ENCODE measurements at places on chromosomes 3 and 15.

DNA sequence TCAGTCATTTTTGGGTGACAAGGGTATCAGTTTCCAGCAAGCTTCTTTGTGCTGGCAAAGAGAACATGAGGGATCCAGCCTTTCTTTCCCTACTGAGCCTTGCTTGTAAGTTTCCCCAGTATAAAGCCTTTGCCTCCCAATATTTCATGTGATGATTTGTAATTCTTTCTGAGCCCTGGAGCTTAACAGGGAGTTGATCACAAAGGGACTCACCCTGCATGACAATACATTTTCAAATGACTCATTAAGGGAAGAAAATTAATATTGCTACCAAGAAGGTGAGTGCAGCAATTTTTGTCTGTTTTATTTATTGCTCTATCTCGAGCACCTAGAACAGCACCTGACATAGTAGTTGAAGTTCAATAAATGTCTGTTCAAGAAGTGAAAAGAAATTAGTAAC, 27.7 kb downstream of the OXSM start:
- no peak for DNase-seq

GRCh38 chr3:107309312-107309711, 67.9 kb upstream of the CCDC54 start:
- DNase-seq, result no peak

GRCh38 chr15:61584410-61584809, 355.3 kb upstream of the RORA start:
- no peak for DNase-seq

GRCh38 chr3:48142316-48142870, 45.8 kb downstream of the CDC25A start:
- DNase-seq, result no peak

GRCh38 chr15:74542166-74543042, 1.4 kb downstream of the ARID3B start:
- no peak for DNase-seq

DNA sequence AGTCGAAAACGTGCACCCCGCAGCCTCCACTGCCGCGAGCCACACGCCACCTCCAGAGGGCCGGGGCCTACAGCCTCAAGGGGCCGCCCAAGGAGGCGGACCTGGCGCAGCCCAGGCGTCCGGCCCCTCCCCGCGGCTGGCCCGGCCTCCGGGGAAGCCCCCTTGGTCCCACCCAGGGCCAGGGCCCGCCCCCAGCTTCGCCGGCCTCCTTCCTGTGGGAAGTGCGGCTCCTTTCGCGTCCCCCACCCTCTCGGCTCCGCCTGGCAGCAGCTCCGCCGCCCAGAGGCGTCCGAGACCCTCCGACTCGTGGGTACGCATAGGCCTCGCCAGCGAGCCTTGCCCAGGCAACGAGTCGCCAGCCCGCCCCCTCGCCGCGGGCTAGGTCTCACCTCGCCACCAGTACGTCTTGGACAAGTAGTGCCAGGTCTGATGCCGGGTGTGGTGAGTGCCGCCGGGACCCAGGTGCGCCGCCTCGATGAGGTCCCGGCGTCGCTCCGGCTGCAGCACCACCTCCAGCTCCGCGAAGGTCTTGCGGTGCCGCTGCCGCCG, 642 bp downstream of the ZBTB11 start:
- DNase-seq, result no peak

DNA sequence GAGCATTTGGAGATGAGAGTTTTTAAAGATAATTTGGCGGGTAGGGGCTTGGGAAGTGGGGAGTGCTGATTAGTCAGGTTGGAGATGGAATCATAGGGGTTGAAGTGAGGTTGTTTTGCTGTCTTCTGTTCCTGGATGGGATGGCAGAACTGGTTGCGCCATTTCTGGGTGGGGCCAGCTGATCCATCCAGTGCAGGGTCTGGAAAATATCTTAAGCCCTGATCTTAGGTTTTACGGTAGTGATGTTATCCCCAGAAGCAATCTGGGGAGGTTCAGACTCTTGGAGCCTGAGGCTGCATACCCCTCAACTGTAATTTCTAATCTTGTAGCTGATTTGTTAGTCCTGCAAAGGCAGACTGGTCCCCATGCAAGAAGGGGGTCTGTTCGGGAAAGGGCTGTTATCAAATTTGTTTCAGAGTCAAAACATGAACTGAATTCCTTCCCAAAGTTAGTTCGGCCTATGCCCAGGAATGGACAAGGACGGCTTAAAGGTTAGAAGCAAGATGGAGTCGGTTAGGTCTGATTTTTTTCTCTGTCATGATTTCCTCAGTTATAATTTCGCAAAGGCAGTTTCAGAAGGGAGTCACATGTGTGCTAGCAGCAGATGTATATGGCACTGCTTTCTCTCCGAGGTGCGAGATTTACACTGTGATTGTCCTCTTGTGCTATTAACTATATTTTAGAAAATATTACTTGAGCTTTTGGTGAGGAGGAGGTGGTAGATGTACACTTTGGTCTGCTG, 540.4 kb downstream of the EDEM1 start:
- no peak for DNase-seq

DNA sequence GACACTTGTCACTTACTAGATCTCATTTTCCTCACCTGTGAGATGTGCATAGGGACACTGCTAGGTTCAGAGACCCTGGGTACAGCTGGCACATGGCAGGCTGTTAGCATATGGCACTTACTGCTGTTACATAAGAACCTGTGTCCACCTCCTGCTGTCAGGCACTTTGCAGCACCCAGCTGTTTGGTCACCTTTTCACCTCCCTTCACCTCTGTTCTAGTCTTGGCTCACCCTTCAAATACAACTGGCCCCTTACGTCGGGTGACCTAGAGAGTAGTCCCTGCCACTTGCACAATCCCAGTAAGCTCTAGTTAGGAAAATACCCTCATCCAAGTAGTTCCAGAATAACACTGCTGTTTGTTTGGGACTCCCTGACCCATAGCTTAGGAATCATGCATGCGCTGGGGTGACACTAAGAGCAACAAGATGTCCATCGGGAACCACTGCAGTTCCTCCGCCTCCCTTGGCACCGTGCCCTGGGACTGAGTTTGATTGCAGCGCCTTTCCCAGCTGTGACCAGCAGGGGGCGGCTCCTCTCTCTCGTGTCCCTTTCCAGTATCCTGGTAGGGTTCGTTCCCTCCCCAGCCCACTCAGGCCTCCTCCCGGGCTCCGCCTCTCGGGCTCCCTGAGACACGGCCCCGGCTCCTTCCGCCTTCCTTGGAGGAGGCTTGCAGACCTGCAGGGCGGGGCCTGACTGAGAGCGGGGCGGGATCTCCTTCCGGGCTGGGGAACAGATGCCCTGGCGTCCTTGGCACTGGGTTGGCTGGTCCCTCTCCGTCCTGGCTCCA, 78.6 kb downstream of the ABHD5 start:
- DNase-seq, result no peak

- no peak for DNase-seq
Observed at GRCh38 chr3:115806501-115806900, 183.2 kb downstream of the GAP43 start.

- no peak for DNase-seq
Observed at GRCh38 chr3:110903771-110904519, 167.7 kb upstream of the NECTIN3 start.

- no peak for DNase-seq
Observed at GRCh38 chr3:188350961-188351360, 197.0 kb downstream of the LPP start.

DNA sequence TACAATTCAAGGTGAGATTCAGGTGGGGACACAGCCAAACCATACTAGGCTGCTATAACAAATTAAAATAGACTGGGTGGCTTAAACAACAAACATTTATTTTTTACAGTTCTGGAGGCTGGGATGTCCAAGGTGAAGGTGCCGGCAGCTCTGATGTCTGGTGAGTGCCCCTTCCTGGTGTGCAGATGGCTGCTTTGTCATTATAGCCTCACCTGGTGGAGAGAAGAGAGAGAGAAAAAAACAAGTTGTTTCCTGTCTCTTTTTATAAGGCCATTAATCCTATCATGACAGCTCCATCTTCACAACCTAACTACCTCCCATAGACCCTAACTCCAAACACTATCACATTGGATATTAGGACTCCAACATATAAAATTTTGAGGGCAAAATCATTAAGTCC, 279.7 kb downstream of the ZIC1 start:
- no peak for DNase-seq

DNA sequence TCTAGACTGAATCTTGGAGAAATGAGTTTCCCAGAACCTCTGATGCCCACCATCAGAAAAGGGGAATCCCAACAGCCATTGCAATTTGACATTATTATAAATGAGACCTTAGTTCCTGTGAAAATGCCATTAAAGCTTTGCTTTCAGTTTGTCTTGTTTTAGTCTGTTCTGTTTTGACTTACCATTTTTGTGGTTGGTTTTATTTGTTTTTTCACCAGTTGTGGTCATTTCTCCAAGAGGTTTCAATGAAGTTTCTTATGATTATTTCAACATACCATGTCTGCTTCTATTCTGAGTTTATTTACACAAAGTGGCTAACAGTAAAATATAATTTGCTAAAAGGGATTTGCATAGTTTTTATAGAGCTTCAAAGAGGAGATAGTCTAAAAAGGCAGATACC, 175.0 kb upstream of the MCTP2 start:
- no peak for DNase-seq

DNA sequence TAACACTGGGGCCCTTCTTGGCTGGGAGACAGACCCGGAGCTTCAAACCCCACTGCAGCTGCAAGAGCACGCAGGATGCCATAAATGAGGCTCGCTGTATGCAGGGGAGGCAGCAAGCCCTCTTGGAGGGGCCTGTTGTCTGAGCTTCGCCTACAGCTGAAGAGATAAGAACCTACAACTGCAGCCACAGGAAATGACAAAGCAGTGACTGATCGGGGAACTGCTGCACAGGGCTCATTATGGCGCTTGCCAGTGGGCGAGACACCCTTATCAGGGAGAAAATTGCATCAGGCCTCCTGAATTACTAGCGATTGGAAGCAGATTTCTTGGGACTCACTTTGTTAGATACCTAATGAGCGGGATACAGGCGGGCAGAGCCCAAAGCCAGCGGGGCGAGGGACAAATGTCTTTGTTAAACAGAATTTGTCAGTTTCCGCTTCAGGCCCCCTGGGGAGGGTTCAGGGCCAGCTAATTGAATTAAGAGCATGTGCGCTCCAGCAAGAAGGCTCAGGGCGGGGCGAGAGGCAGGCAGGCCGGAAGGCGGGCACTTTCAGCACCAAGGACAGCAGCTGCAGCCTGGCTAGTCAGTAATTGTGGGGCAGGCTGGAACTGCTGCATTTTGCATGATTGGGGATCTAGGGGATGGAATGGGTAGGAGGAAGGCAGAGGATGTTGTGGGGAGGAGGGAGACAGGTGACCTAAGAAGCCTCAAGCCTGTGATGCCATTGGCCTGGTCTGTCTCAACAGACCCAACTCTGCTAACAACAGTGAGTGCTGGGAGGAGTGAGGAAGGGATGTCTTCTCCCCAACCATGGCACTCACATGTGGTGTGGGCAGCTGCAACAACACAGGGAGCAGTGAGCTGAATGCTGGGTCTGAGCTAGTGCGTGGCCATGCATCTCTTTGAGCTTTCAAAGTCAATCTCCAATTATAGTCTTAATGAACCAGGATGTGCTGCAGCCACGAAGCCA, 55.3 kb downstream of the CCDC33 start:
- DNase-seq, result peak; percentile 89

DNA sequence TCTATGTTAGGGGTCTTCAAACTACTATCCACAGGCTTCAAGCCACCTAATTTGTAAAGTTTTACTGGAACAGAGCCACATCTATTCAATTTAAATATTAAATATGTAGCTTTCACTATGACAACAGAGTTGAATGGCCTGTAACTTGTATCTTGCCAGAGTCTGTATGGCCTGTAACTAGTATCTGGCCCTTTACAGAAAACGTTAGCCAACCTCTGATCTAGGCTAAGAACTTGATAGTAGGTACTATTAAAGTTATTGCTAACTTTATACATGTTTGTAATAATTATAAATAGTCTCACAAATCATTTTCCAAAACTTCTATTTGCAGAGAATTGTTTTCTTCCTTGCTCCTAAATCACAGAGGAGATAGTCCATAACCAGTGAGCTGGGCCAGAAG, 40.0 kb downstream of the ANKRD28 start:
- DNase-seq, result no peak

DNA sequence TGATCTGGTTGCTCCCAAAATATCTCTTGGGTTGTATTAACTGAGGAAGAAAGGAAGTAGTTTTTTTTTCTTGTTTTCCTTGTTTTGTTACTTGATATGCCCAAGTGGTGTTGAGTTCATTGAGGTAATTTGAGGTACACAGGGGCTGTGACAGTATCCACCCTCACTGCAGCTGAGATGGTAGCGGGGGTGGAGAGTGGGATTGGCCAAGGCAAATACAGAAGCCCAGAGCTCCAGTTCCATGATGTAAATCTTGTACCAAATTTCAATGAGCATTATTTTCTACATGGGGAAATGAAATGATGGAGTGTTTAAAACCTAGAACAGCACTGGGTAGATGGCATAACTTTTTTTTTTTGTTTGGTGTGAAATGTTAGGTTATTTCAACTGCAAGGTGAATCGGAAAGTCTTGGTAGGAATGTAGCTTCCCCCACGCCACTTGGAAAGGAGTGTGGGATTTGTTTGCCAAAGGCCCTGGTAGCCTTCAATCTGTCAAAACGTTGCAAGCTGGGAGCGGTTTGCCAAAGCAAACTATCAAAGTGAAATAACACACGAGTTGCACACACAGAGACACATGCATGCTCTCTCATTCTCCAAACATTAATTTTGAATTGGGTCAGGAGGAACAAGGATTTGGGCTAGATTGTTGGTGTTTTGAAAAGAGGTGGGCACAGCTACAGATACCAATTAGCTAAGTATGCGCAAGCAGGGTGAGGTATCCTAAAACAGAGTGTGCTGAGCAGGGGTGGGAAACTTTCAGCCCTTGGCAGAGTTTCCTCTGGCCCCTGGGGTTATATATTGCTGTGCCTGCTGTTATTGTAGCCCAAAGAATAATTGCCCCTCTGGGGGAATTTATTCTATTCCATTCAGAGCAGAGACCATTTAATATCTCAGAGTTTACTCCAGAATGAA, 34.6 kb downstream of the THSD4 start:
- no peak for DNase-seq

DNA sequence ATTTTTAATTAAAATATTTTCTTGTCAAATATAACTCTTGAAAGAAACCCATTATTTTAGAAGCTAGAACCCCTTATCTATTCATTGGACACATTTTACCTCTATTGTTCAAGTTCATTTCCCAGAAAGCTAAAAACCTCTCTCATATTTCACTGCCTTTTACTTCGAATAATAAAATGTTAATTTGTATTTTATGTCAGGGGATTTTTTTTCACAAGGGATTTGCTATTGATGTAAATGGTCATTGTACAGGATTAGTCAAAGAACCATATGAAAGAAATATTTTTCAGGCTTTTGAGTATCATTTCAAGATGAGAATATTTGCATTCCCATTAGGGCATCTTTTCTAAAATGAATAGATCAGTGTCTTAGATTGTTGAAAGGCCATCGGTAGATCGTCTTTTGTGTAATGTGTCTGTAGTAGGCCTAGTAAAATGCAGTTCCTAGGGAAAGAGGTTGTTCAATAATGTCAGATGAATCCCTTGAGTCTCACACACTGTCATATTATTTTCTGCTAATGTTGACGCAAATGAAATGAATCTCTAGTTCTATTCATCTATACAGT, 114.5 kb downstream of the ROBO1 start:
- no peak for DNase-seq

DNA sequence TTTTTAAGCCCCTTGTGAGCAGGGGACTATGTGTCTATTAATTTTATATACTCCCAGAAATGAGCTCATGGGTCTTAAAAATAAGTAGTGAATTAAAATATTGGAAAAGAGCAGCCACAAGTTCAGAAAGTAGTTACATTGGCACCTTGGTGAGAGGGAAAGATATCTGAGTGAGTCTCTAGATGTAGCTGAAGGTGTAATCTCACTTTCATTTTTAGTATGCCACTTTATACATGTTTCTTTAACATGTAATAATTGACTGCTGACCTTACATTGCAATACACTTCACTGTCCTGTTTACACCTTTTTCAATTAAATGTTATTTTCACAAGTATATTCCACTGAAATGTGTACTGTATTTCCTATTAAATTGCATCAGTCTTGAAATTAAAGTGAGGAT, 12.1 kb upstream of the PAK6 start:
- no peak for DNase-seq

All from NCI-H1417 treated with DMSO at 0.1 percent for 48 hours (cell line).